Cortex of kidney (tissue), 1 donor: ENCODE measurements at places on chromosomes 2 and 18.

DNA sequence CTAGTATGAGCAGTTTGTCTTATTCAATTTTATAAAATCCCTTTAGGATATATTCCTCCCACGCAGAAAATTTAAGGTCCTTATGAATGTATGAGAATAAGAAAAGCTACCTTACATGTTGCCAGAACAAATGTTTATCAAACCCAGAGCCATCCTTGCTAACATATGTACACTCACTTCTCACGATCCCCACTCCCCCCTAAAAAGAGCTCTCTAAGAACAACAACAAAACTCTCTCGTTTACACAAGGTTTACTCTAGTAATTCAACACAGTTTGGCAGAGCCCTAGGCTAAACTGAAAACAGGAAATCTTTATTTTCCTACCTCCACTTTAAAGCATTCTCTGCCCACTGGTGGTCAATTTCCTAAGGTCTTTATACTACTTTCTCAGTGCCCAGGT lies 504.9 kb downstream of the ZEB2 start:
- DNase-seq: no peak

DNA sequence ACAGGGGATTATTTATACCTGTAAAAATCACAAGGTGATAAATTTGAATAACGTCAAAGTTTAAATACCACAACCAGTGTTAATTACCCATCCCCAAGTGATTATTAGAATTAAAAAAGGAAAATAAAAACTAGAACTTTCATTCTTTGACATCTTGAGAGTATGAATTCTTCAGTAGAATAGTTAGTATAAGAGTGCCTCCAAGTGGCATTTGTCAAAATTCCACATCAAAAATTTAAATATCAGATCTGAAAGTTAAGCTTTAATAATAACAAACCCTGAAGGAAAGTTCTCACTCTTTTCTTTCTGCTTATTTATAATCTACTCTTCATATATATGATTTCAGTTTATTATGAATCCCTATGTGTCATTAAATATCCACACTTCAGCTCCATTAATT lies 273.7 kb upstream of the KYNU start:
- no peak for DNase-seq

DNA sequence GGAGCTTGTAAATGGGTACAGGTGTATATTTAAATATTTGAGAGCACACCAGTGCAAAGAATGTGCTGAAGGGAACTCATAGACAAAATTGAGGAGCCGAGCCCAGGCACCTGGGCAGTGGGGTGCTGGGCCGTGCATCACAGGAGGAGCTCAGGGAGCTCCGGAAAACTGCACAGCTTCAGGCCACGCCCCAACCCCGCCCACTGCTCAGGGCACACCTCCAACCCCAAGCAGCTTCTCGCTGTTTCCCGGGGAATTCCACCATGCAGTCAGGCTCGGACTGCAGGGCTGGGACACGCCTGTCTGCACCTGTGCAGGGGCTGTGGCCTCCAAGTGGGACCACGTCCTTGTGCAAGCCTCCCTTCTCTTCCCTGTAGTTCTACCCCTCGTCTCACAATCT lies 243.0 kb downstream of the HDAC4 start:
- no peak for DNase-seq

GRCh38 chr18:24181806-24182205 lies 42.9 kb downstream of the CABYR start:
- no peak for DNase-seq

DNA sequence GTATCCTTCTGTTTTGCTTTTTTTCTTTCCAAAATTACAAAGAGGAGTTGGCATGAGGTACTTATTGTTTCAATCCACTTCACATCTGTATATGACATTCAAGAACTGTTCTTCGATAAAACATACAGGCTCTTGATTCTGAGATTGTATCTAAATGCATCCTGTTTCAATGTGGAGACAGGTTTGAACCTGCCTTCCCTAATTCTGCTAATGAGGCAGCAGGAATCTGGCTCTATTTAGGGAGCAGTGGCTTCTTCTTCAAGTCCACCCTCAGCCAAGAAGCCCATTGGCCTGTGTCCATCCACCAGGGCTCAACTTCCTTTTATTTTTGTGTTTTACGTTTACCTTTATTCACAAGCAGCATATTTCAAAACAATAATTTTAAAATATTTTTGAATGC lies 84.8 kb upstream of the PIK3C3 start:
- DNase-seq: no peak

- DNase-seq: no peak
Measured at GRCh38 chr2:24489465-24490180, 1.4 kb upstream of the NCOA1 start.

DNA sequence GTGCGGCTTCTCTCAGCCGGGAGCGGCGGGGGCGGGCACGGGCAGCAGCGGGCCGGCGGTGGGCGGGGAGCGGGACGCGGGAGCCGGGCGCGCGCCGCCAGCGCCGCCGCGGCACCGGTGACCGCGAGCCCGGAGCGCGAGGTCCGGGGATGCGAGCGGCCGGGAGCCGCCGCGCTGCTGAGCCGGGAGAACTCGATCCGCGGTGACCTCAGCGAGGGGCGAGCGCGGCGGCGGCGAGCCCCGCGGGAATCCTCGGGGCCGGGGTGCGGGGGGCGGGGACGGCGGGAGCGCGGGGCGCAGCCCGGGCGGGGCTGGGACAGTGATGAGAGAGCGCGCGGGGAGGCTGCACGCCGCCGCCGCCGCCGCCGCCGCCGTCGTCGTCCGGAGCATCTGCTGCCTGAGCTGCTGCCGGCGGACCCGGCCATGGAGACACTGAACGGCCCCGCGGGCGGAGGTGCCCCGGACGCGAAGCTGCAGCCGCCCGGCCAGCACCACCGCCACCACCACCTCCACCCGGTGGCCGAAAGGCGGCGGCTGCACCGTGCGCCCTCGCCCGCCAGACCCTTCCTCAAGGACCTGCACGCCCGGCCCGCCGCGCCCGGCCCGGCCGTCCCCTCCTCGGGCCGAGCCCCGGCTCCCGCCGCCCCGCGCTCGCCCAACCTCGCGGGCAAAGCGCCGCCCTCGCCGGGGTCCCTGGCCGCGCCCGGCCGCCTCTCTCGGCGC lies at the start of gene MTCL1:
Gene MTCL1, plus strand, starts transcription at position 319 of the 723 bp plus-strand sequence. Its CDS starts 105 bp downstream, at position 424.
- no peak for DNase-seq
